ENCODE measurements at places on chromosomes 7 and 10.

DNA sequence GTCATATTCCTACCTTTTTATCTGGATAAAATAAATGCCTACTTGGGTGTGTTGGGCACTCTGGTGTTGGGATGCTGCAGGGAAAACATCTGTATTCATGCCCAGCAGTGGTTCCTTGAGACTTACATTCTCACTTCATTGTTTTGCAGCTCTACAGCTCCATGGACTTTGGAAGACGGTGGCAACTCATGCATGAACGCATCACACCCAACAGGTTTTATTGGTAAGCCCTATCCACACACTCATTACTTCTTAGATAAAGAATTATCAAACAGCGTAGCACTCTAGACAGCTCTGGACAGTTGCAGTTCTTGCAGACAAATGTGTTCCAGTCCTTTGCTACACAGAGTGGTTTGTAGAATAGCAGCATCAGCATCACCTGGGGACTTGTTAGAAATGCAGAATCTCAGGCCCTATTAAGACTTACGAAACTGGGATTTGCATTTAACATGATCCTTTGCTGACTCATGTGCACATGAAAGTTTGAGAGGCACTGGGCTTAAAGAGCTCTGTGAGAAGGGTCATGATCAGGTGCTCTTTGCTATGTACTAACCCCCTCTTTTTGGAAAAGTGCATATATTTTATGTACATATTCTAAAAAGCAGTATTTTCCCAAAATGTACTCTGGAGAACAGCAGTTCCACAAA lies 401.9 kb downstream of the SORCS3 start:
- no peak for DNase-seq

GRCh38 chr10:3451516-3452172 lies 279.1 kb upstream of the PITRM1 start:
- DNase-seq = no peak

- DNase-seq = no peak
These were observed 100.5 kb downstream of the NPY start for GRCh38 chr7:24384362-24385030.

GRCh38 chr10:111277661-111278060 lies 200.8 kb downstream of the ADRA2A start:
- no peak for DNase-seq

DNA sequence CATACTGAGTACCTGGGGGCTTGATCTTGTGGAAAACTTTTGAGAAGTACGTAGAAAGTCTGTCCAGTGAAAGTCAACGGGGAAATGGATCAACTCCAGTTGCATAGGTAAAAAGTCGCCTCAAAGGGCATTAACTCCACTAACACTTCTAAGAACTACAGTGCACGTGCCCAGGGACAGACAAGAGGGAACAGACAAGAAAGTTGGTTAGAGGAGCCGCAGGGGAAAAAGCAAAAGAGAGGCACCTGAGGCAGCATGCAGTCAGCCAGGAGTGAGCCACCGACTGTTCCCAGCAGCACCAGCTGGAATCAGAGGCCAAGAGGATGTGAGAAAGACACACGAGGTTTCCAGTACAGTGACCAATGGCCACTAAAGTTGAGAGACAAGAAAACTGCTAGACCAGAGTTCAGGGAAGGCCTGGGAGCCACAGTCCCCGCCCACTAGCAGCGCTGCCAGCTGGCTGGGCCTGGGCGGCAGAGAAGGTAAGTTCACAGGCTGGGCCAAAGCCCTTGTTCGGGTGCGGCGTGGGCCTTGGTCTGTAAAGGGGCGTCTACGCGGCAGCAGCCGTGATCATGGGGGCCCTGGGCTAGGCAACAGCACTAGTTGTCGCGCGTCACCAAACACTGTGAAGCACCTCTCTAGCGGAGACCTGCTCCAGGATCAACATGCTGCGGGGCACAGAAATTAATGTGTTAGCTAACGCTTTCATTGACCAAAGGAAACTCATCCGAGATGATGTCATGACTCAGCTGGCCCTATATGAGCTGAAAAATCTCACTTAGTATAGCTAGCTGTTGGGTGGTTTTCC lies 14.0 kb downstream of the ITGB1 start:
- no peak for DNase-seq

DNA sequence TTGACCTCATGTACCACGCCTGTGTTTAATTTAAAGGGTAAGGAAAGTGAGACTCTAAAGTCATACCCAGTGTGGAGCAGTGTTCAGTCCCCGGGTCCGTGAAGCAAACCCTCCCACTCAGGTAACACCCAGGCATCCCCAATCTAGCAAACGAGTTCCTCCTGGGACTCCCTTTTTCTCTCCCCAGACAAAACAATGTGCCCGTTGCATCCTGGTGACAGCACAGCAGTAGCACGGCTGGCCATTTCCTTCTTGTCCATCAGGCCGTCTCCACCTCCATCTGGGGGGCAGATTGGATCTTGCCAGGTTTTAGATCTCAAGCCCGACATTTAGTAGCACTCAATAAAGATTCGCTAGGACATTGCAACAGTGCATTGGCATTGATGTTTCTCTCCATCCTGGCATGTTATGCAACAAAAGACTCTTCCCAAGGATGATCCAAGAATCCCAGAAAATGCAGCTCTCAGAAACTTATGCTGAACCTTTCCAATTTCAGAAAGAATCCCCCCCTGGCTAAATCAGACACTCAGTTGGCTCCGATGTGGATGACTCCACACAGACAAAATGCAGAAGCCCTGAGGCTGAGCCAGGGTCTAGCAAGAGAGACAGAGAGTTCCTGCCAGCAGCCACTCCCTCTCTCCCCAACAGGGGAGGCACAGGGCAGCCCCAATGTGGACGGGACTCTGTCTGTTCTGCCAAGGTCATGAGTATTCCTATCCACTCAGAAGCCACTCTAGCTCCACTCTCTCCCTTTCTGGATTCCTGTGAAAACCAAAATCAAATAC lies 274.5 kb upstream of the MGMT start:
- no peak for DNase-seq

Data from KBM-7 (cell line).